Right cardiac atrium (tissue), 5 donors: ENCODE measurements at places on chromosomes 11 and 22.

DNA sequence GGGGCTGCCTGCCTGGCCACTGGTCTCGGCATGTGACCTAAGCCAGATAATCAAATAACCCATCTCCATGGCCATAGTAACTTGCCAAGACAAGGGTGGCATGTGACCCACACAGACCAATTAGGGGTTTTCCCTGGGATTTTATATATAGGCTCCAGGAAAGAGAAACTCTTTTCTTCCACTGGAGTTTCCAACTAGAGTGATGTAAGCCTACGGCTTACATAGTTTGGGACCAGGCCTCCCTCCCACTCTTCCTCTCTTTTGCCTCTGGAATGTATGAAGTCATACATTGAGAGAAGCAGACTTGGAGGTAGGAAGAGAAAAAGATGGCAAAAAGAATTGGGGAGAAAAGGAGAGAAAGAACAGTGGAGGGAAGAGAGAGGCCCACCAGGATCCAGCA is 84.6 kb upstream of the LDLRAD3 start:
- DNase-seq, result no peak

DNA sequence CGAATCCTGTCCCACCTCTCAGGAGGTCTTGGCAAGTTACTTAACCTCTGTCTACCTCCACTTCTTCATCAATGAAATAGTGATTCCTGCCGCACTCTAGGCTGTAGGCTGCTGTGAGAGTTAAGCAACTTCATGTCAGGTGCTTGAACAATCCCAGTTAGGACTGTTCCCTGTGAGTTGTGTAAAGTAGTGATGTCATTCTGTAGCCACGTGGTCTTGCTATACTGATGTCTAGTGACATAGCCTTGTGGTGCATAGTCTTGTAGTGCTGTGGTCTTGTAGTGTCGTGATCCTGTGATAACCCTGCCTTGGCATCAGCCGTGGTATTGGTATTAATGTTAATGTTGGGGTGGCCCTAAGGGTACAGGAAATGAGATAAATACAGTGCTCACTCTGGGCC is 30.3 kb upstream of the PRR5 start:
- DNase-seq, result no peak

DNA sequence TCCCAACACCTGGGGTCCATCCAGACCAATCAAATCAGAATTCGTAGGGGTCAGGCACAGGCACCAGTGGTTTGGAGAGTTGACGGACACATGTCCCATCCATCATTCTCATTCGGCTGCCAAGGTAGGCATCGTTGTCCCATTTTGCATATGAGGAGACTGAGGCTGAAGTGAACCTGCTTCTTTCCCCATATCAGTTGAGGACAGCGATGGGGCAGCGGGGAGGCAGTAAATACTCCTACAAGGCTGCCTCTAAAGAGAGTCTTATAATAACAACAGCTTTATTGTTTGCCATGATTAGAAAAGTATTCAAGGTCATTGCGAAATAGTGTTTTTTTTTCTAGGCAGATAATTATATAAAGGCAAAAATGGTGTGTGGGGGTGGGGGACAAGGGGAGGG is 1.6 kb upstream of the BEST1 start:
- no peak for DNase-seq

DNA sequence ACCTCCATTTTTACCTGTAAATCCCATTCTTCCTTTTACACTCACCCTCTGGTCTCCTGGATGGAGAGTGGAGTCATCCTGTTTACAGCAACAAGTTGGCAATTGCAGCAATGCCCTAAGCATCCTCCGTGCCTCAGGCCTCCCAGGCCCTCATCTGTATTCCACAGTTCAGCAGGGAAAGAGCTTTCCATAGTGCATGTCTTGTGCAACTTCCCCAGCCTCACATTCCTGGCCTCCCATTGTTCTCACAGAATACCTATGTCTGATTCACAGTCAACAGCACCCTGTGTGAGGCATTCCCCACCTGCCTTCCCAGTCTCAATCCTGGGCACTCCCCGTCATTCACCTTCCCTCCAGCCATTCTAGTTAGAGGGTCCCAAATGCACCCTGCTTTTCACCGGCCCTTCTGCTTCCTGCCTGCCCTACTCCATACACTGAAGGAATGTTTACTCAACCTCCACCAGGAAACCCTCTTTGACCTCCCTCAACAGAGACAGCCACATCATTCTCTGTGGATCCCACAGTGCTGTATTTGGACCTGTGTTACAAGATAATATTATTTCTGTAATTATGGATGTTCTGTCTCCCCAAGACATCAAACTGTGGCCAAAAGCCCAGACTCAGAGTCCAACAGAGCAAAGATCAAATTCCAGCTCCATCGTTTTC is 405.7 kb downstream of the BUD13 start:
- DNase-seq, result no peak

- DNase-seq, result no peak
Measured at GRCh38 chr11:133677387-133677786, 145.1 kb upstream of the OPCML start.

DNA sequence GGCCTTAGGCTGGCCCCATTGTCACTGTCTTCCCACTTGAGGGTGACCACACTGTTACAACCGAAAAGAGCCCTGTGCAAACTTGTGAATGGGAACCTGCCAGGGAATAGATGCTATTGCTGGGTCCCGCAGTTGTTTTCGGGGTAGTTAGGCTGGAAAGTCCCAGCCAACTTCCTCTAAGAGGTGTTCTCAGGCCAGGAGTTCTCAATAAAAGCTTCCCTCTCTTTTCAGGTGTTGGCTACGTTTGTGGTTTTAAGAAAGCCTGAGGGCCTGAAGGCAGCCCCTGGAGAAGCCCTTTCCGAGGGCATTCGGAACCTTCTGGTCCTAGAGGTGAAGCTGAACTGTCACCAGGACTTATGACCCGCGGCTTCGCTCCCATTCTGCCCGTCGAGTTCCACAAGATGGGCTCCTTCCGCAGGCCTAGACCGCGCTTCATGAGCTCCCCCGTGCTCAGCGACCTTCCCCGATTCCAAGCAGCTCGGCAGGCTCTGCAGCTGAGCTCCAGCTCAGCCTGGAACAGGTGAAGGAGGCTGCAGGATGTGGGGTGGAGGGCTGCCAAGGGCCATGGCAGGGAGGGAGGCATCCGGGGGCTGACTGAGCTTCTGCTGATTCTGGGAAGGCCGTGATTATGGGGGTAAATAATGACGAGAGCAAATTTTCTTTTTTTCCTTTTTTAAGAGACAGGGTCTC is 104.8 kb downstream of the PRR5L start:
- peak; percentile 45 for DNase-seq

DNA sequence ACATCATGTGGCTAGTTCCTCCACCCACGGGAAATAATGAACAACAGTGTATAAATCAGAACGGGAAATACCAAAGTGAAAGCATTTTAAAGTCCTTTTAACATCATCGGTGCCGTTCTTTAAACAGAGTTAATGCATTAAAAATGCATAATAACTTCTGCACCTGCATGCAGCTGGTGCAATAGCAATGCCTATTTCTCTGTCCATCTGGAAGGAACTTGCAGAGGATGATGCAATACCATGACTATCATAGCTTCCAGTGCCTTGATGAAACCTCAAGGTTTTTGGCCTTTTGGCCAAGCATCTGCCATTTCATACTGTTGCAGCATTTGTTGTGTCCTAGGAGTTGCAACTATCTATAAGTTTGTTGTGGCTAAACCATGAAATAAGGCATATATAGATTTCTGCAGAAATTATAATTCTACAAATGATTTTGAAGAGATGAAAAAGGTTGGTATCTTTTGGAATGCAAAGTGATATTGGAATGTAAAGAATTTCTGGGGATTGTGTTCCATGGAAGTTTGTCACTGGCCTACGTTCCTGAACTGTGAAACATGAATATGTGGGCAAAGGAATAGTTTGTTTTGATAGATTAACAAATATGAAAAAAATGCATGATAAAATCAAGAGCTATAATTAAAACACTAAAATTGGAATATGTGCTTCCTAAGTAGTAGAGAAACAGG is 9.8 kb upstream of the EIF3F start:
- no peak for DNase-seq

GRCh38 chr11:2775626-2776350 is 76.0 kb upstream of the KCNQ1OT1 start:
- DNase-seq, result no peak

DNA sequence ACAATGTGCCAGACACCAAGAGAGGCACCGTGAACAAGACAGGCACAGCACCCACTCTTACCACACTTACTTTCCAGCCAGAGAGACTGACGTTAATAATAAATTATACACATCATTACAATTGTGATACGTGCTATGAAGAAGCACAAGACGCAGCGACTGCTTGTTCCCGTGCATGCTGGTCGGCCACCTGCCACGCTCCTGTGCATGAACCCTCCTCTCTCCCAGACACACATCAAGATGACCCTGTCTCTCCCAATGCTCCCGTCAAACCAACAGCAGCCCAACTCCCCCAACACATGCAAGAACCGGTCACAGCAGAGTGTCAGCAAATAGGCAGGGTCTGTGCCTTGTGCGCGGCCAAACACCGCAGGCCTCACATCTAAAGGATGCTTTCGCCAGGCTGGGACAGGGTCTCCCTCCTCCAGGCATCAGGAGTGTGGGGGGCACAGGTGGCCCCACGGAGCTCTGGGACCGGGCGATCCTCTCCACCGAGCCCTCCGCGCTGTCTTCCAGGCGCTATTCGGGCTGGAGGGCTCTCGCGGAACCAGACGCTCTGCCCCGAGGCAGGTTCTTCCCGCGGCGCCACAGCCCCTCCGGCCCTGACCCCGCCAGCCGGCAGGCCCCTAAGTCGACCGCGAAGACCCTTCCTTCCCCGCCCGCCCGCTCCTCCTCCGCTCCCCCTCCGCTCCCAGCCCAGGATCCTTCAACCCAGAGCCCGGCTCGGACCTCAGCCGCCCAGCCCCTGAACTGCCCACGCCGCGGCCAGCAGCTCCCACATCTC is 533 bp downstream of the SERGEF start:
- peak; percentile 61 for DNase-seq

DNA sequence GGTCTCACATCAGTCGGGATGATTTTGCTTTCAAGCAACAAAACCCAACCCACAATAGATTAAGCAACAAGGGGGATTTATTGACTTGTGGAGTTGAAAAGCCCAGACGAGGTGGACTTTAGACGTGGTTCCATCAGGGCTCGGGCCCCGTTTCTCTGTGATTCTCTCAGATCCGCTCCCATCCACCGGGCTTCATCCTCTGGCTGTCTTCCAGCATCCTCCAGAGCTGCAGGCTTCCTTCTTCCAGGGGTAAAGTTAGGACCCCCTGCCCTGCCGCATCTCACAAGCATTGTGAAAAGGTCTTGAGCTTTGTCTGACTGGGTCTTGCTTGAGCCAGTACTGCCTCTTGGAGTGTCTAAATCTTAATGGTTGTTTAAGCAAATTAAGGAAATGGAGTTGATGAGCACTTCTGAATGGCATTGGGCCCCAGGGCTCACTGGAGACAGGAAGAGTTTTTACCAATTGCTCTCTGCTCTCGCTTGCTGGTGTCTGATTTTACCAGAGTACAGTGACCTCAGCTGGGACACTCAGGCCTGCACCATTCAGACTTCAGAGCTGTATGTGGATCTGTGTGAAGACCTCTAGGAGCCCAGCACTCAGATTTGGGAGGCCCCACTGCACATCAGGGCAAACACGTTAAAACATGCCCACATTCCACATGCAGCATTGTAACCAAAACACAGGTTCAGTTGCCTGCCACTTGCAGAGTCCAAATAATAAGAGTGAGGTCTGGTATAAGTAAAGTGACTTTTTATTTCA is 13.5 kb upstream of the FTH1 start:
- no peak for DNase-seq

DNA sequence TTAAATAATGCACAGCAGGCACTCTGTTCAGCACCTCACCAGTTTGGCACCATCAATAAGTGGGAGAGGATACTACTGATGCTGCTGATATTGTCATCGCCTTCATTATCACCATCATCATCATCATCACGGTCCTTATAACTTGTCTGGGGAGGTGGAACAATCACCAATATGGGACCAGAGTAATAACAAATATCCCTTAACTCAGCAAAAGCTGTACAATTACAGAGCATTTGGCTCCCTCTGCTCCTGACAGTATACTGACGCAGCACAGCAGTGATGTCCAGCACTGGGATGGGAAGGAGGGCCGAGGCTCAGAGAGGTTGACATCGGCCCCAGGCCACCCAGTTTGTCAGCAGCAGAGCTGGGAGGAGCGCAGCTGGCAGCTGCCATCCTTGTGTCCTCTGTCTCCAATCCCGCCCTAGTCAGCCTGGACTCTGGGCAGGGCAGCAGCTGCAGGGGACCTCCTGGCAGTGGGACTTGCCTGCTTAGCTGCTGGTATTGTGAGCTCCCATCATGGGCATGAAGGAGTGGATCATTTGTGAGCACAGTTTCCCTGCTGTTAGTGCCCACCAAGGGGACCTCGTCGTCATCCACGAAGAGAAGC is 90.0 kb downstream of the DHCR7 start:
- DNase-seq, result no peak

DNA sequence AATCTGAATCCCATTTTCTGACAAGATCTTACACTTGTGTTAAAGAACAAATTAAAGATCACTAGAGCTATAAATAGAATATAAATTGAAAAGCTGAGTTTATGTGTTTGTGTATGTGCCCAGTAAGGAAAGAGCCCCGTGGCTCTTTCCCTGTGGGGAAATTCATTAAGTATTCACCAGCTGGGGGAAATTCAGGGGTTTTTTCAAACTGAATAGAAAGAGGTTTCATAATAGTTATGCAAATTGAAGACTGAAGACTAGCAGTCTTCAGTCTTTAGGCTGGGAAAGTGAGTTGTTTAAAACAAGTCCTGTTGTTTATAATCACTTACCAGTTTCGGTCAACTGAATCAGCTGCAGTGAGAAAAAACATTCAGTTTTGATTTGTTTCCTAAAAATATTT is 11.3 kb upstream of the MS4A7 start:
- DNase-seq, result no peak

GRCh38 chr11:128472128-128473089 is 114.9 kb downstream of the ETS1 start:
- DNase-seq, result no peak

DNA sequence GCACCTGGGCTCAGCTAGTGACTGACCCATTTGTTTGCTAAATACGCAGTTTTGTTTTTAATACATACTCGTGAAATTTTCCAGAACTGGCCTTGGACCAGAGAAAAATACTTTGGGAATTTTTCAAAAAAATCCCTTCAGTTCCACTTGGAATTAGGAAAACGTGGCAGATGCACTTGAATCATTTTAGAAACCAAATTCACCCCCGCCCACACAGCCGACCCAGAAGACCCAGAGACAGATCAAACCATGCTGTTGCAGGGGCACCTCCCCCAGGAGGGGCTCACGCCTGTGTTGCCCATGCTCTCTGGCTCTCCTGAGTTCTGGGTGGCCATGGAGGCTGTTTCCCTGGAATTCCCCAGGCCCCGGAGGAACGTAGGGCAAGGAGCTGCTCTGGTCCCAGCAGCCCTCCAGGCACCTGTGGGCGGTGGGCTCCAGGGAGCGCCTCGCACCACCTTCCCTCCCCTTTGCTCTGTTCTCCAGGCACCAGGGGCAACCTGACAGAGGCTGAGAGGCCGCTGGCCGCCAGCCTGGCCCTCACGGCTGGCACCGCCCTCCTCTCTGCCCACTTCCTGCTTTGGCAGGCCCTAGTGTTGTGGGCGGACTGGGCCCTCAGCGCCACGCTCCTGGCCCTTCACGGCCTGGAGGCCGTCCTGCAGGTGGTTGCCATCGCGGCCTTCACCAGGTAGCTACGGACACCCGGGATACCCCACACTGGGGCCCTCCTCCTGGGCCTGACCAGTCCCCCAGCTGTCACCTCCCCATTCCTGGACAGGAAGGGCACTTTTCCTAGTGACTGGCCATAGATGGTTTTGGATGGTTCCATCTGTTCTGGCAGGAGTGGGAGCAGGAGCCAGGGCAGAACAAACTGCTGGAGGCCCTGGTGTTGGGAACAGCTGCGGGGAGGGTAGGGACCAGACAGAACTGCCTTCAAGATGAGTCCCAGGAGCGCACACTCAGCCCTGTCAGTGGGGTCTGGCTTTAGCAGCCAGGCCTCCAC is 3.3 kb upstream of the EPS8L2 start:
- peak; percentile 70 for DNase-seq

GRCh38 chr11:133163463-133164419 is 368.6 kb downstream of the OPCML start:
- no peak for DNase-seq
